ENCODE measurements at places on chromosomes 7 and 10. TPM values are rescaled to one million over a fixed set of nuclear protein-coding genes. Genes with fewer than 3 reads are reported as not detected.

DNA sequence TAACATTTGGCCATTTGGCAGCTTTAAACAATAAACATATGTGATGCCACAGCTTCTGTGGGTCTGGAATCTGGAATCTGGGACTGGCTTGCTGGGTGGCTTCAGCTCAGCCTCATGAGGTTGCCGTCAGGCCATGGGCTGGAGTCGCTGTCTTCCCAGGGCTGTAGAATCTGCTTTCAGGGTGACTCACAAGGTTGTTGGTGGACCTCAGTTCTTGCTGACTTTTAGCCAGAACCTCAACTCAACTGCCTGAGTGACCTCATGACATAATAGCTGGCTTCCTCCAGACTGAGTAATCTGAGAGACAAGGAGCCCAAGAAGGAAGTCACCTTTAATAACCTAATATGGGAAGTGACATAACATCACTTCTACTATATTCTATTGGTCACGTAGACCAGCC is 44.6 kb upstream of the TSPAN13 start:
- DNase-seq: no peak

Gene NPY
- not detected for total RNA-seq

DNA sequence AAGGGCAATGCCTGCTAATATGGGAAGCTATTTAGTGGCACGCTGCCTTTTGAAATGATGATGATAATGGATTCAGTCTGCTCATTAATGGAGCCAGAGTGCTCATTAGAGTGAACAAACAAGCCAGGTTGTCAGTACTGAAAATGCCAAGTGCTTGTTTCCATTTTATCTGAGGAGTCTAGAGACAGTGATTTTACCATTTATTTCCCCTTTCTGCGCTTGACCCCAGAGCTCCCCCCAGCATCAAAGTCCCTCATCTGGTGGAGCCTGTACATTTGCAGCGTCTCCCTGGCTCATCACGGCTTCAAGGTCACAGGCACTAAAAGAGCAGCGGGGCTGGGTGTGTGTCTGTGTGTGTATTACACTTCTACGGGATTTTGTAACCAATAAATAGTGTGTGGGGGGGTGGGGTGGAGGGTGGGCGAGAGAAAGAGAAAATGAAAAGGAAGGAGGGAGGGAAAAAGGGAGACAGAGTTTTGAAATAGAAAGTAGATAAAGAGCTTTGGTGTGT is 553.8 kb downstream of the TFEC start:
- DNase-seq: no peak

Gene MNX1
- total RNA-seq: not detected

- no peak for DNase-seq
Observed at GRCh38 chr7:155538293-155538692, 8.1 kb downstream of the CNPY1 start.

DNA sequence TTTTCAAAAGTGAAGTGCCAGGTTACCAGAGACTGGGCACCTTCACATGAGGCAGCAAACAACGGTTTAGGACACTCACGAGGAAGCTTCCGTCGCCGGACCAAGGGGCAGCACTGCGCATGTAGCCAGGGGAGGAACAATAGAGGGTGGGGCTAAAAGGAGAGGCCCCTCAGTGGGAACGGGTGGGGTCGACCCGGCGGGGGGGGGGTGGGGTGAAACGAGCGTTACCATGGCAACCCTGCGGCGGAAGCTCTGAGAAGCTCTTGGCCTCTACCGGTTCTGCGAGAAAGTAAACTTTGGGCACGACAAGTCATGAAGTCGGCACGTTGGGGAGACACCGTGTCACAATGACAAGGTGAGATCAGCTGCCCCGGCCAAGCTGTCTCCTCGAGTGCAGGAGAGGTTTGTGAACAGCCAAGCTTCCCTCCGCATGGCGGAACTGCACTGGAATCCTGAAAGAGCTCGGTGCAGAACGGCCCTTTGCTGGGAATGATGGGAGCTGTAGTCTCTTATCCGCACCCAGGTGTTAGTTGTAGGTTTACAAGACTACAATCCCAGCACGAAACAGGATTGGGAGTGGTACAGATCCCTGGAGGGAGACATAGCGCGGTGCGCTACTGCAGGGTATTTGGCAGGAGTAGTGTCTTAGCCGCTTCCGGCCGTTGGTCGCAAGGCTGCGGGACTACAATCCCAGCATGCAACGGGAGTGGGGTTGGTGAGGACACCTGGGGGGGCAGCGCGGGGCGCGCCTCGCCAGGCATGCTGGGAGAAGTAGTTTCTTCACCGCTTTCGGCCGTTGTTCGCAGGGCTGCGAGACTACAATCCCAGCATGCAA is 72.8 kb upstream of the ZNF722 start:
- DNase-seq: peak; percentile 93

- no peak for DNase-seq
Observed at GRCh38 chr10:73042130-73042529, 54.5 kb downstream of the P4HA1 start.

Gene VSTM4
- total RNA-seq: 10.3 TPM

Gene ITGA8
- total RNA-seq: 9.4 TPM

GRCh38 chr10:43943818-43944360 is 295.2 kb upstream of the ZNF32 start:
- no peak for DNase-seq
